H7 (cell line): ENCODE measurements at places on chromosomes 16 and 17. TPM values are rescaled to one million over a fixed set of nuclear protein-coding genes. Genes with fewer than 3 reads are reported as not detected.

CARHSP1 gene
- total RNA-seq = 324 and 345 TPM in 2 replicates

DNA sequence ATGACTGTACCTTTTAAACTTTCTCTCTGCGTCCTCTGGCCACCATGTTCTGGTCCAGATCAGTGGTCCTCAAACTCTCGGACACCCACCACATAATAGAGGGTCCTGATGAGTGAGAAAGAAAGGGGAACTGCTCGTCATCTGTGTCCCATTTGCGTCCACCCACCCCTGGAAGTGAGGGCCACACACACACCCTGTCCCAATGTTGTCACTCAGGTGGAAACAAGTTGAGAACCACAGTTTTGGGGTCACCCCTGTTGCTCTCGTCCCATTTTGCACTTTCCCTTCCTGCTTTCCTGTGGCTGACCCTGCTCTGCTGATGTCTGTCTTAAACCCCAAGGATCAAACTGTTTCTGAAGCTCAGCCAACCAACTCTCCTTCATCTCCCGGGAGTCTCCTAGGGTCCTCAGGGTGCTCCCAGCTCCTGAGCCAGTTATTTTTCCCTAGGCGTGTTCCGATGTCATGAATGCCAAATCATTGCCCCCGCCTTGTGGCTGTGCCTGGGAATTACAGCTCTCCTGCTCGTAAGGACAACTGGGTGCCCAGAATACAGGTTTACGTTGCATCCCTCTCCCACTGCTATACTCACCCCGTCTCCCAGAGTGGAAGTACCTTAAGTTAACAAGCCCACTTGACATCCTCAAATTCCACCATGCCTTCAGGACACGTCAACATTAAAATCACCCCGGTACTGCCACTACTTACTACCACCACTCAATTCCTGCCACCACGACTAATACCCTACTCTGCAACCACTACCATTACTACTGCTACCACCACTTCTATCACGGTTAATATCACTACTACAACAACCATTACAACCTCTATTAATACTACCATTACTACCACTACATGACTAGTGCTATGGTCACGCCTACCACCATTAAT is 26.0 kb upstream of the HNF1B start:
- peak; percentile 66 for DNase-seq

DNA sequence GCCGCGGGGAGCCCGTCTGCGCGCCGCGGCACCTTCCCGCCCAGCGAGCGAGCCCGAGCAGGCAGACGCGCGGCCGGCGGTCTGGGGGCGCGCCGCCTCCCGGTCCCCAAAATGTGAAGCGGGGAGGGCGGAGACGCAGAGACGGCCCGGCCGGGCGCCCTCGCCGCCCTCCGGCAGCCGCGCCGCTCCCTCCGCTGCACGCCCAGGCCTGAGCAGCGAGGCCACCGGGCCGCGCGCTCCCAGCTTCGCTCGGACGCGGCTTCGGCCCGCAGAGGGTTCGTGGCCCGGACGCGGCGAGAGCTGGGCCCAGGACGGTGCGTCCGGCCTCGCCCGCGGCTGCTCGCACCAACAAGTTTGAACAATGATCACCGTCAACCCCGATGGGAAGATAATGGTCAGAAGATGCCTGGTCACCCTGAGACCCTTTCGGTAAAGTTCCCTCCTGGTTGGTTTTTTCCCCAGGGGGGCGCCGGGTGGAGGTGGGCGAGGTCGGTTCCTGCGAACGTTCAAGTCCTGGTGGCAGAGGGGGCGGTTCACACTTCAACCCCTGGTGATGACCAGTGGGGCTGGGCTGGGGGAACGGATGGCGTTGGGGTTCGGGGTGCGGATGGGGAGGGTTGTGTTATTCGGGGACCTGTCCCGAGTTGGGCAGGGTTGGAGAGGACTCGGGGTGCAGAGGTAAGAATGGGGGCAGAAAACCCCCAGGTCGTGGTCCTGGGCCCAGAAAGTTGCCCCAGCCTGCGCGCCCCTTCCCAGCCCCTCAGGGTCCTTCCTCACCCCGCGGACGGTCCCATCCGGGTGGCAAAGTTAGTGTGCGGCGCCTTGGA is 678 bp downstream of the MGAT5B start:
- DNase-seq = peak; percentile 88

GRCh38 chr16:79452671-79453070 is 147.9 kb downstream of the MAF start:
- DNase-seq = no peak

MYO15B gene
- 9.9 and 14.6 TPM in 2 replicates for total RNA-seq

DNA sequence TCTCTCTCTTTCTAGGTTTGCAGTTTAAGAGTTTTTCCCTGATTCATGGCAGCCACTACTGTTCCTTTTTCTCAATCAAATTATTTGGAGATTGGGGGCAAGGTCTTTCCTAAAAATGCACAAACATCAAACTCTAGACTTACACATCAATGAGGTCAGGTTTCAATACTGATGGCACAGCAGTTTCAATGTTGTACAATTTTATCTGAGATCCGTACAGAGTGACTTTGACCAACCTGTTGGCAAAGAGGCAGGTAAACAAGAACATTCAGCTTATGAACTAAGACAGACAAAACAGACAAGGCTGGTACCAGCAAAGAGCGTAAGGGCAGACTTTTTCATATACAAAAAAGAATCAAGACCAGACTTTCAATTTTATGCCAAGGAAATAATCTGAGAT is 58.0 kb upstream of the GSG1L start:
- no peak for DNase-seq

GRCh38 chr17:17303847-17304490 is 796 bp downstream of the NT5M start:
- peak; percentile 37 for DNase-seq

TMEM100 gene
- 0.31 and 1.3 TPM in 2 replicates for total RNA-seq

GRCh38 chr17:81249223-81250040 is 10.3 kb downstream of the NDUFAF8 start:
- no peak for DNase-seq

- peak; percentile 30 for DNase-seq
Measured at GRCh38 chr17:43040655-43041054, 15.6 kb downstream of the RND2 start.

- no peak for DNase-seq
Measured at GRCh38 chr17:21573961-21574610, 118.2 kb upstream of the KCNJ18 start.

GRCh38 chr17:58328195-58329034 is at the start of gene TSPOAP1:
Gene TSPOAP1, minus strand, starts transcription at chr17:58328795. Its CDS starts 875 bp downstream, at chr17:58327920.
- peak; percentile 94 for DNase-seq

GRCh38 chr16:78519896-78520295 is 420.4 kb downstream of the WWOX start:
- DNase-seq = no peak
